ENCODE measurements at places on chromosomes 2 and 18. TPM values are rescaled to one million over a fixed set of nuclear protein-coding genes. Genes with fewer than 3 reads are reported as not detected.

CXCR4 gene
- total RNA-seq = 56.4 TPM

- peaks cover 27% of the 10 kb centered on the region for H3K27me3 ChIP-seq
- H3K36me3 ChIP-seq = peaks cover under 1% of the 10 kb centered on the region
- no peak for DNase-seq
- peak overlapping the region; percentile 76 for H3K27ac ChIP-seq
- peaks cover 9% of the 10 kb centered on the region for H3K4me1 ChIP-seq
Observed at GRCh38 chr18:286515-287310, 18.9 kb upstream of the THOC1 start.

DNA sequence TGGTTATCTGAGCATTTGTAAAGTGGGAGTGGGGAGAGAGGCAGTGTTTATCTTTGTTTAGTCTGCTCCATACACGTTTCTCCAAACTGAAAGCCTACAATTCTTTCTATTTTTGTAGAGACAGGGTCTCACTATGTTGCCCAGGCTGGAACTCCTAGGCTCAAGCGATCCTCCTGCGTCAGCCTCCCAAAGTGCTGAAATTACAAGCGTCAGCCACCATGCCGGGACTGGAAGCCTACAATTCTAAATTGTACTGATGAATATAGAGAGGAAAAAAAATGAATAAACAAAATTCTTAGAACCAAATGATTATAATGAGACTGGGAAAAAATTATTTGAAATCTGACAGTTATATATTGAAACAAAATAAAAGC is 1.4 kb upstream of the ZFAND2B start:
- H3K27ac ChIP-seq = peak overlapping the region; percentile 5
- H3K4me3 ChIP-seq = peak overlapping the region; percentile 34
- peaks cover 42% of the 10 kb centered on the region for H3K4me1 ChIP-seq
- peaks cover 29% of the 10 kb centered on the region for H3K36me3 ChIP-seq
- H3K27me3 ChIP-seq = no peaks in the 10 kb centered on the region

MC2R gene
- total RNA-seq = not detected

RAX gene
- total RNA-seq = not detected

- peaks cover 65% of the 10 kb centered on the region for H3K4me1 ChIP-seq
- H3K27ac ChIP-seq = peak overlapping the region; percentile 92
- peaks cover 55% of the 10 kb centered on the region for H3K36me3 ChIP-seq
- H3K4me3 ChIP-seq = peak overlapping the region; percentile 42
- no peaks in the 10 kb centered on the region for H3K27me3 ChIP-seq
Observed at GRCh38 chr2:233387667-233388528, 33.6 kb downstream of the DGKD start.

KLHL29 gene
- total RNA-seq = 1.5 TPM

DNA sequence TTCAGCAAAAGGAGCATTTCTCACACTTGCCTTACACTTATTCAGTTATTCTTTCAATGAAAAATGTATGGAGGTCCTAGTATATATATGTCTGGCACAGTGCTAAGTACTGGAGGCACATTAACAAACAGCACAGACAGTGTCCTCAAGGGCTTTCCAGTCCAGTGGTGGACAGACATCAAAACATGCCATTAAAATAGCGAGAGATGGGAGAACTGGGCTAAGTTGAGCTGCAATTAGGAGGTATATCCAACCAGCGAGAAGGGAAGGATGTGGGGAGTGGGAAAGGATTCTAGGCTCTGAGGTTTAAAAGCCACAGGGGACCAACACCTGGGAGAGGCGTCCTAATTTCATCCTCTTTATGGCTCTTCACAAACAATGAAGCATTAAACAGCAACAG is 127.5 kb upstream of the TTC39C start:
- peaks cover 1% of the 10 kb centered on the region for H3K36me3 ChIP-seq
- H3K27ac ChIP-seq = no peak overlapping the region
- no peak for DNase-seq
- no peak overlapping the region for H3K4me3 ChIP-seq
- H3K4me1 ChIP-seq = peaks cover 30% of the 10 kb centered on the region

DNA sequence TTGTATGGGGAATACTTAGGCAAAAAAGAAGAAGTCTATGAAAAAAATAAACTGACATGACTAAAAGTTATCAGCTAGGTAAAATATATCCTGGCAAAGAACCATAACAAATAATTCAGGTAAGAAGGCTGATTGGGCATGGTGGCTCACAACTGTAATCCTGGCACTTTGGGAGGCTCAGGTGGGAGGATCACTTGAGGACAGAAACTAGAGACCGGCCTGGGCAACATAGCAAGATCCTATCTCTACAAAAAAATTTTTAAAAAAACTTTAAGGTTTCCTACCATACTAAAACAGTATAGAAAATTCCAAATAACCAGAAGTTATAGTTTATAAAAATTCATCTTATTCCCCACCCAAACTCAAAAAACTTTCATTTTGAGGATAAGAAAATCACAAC is 10.8 kb downstream of the NCKAP1 start:
- no peaks in the 10 kb centered on the region for H3K36me3 ChIP-seq
- H3K27ac ChIP-seq = no peak overlapping the region
- no peaks in the 10 kb centered on the region for H3K4me1 ChIP-seq
- no peak overlapping the region for H3K4me3 ChIP-seq

DNA sequence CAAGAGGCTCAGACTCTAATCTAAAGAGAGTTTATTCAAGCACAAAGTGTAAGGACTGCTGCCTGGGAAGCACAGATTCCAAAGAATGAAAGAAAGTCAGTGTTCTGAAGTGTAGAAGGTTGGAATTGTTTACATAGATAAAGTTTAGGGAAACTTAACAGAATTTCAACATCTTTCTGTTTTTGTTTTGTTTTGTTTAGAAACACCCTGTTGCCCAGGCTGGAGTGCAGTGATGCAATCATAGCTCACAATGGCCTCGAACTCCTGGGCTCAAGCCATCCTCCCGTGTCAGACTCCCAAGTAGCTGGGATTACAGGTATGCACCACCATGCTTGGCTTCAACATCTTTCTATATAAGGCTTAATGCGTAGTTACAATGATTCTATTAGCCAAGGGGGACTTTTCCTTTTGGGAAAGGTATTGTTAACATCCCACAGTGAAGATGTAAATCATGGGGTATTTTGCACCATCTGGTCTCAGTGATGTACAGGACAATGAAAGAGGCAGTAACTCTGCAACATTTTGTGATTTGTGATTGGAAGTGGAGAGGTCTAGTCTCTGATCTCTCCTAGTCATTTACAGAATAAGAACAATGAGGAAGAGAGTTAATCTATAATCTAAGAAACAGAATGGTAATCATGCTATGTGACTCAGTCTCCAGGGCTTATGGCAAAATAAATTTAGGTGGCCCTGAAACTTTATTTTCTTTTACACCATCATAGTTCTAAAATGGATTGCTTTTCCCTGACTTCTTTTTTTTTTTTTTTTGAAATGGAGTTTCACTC is 45.6 kb upstream of the MSH6 start:
- H3K36me3 ChIP-seq = no peaks in the 10 kb centered on the region
- H3K4me1 ChIP-seq = no peaks in the 10 kb centered on the region
- no peak overlapping the region for H3K27ac ChIP-seq
- H3K27me3 ChIP-seq = peaks cover 7% of the 10 kb centered on the region
- H3K4me3 ChIP-seq = no peak overlapping the region

GRCh38 chr2:45354776-45355175 is 256.3 kb downstream of the SRBD1 start:
- no peaks in the 10 kb centered on the region for H3K36me3 ChIP-seq
- no peaks in the 10 kb centered on the region for H3K4me1 ChIP-seq
- no peaks in the 10 kb centered on the region for H3K27me3 ChIP-seq

DNA sequence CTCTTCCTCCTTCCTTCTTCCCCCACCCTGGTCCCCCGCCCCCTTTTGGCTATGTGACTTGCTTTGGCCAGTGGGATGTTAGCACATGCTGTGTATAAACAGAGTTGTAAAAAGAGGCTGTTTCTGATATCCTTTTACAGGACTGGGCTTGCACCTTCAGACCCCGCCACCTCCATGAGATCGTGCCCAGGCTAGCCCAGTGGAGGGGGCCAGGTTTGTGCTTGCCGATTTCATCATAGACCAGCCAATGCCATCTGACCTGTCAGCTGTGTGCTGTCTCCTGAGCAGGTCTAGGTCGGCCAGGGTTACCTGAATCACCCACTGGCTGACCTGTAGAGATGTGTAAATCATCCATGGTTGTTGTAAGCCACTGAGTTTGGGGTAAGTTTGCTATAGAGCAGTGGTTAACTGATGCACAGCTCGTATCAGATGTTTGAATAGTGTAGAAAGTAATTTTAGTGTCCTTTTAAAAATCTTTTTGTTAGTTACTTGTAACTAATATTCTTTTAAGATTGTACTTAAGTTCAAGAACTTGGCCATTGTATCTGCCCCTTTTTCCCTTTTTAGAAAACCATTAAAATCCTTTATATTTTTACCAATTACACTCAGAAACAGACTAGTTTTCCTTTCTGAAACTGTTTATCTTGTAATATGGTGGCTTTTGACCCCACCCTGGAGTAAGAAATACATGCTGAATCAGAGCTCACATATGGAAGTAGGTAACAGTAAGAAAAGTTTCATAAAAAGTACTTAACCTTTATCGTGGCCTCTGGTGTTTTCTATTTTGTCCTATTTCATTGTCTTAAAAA is 122.0 kb upstream of the MGAT5 start:
- no peaks in the 10 kb centered on the region for H3K27me3 ChIP-seq
- peaks cover 37% of the 10 kb centered on the region for H3K36me3 ChIP-seq
- no peak overlapping the region for H3K27ac ChIP-seq
- DNase-seq = no peak

- no peaks in the 10 kb centered on the region for H3K4me1 ChIP-seq
- H3K4me3 ChIP-seq = no peak overlapping the region
- H3K36me3 ChIP-seq = no peaks in the 10 kb centered on the region
- DNase-seq = no peak
- H3K27ac ChIP-seq = no peak overlapping the region
- H3K27me3 ChIP-seq = no peaks in the 10 kb centered on the region
Observed at GRCh38 chr2:224078656-224079055, 39.6 kb upstream of the SERPINE2 start.

DNA sequence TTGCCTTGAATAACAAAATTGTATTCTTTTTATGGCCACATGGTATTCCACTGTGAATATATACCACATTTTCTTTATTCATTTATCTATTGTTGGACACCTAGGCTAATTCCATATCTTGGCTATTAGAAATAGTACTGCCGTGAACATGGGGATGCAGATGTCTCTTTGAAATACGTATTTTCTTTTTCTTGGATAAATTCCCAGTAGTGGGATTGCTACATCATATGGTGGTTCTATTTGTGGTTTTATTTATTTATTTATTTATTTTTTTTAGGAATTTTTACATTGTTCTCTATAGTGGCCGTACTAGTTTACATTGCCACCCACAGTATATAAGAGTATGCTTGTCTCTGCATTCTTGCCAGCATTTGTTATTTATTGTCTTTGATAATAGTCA is 679.8 kb upstream of the NRXN1 start:
- H3K4me3 ChIP-seq = no peak overlapping the region
- H3K27me3 ChIP-seq = no peaks in the 10 kb centered on the region
- no peaks in the 10 kb centered on the region for H3K36me3 ChIP-seq
- H3K27ac ChIP-seq = no peak overlapping the region

DNA sequence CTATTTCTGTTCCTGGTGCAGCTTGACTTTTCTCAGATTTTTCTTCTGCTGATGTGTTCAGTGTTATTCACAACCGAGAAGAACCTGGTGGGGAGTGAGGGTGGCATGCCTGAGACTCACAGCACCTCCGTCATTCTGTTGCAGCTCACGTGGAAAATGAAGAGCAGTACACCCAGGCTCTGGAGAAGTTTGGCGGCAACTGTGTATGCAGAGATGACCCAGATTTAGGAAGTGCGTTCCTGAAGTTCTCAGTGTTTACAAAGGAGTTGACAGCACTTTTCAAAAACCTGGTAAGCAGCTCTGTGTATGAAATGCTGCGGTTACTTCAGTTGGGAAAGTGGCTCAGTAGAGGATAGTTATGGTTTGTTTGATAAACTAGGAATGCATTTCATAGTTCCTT is 90.5 kb downstream of the ASAP2 start:
- H3K27me3 ChIP-seq = no peaks in the 10 kb centered on the region
- no peak for DNase-seq
- H3K27ac ChIP-seq = no peak overlapping the region

GRCh38 chr2:217199255-217199630 is 339.4 kb upstream of the TNP1 start:
- peaks cover 3% of the 10 kb centered on the region for H3K36me3 ChIP-seq
- H3K27ac ChIP-seq = no peak overlapping the region
- H3K4me3 ChIP-seq = no peak overlapping the region
- no peaks in the 10 kb centered on the region for H3K4me1 ChIP-seq
- H3K27me3 ChIP-seq = peaks cover 24% of the 10 kb centered on the region

PLB1 gene
- total RNA-seq = 1.4 TPM

IL1R1 gene
- 1.2 TPM for total RNA-seq

DDX1 gene
- 136 TPM for total RNA-seq

DNA sequence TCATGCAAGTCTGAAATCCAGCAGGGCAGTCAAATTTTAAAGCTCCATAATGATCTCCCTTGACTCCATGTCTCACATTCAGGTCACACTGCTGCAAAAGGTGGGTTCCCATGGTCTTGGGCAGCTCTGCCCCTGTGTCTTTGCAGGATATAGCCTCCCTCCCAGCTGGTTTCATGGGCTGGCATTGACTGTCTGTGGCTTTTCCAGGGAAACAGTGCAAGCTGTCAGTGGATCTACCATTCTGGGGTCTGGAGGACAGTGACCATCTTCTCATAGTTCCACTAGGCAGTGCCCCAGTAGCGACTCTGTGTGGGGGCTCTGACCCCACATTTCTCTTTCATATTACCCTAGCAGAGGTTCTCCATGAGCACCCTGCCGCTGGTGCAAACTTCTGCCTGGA is 220.6 kb upstream of the COPS8 start:
- H3K36me3 ChIP-seq = no peaks in the 10 kb centered on the region
- H3K4me1 ChIP-seq = no peaks in the 10 kb centered on the region
- H3K27me3 ChIP-seq = peaks cover 4% of the 10 kb centered on the region
- DNase-seq = no peak

GRCh38 chr2:27980242-27980641 is 89.7 kb downstream of the BABAM2 start:
- peaks cover 33% of the 10 kb centered on the region for H3K36me3 ChIP-seq
- H3K4me3 ChIP-seq = peak overlapping the region; percentile 33
- no peak overlapping the region for H3K27ac ChIP-seq
- H3K4me1 ChIP-seq = peaks cover 29% of the 10 kb centered on the region
- no peak for DNase-seq

GRCh38 chr18:78431606-78432005 is 548.0 kb upstream of the SALL3 start:
- H3K4me1 ChIP-seq = no peaks in the 10 kb centered on the region
- H3K27me3 ChIP-seq = no peaks in the 10 kb centered on the region
- H3K36me3 ChIP-seq = no peaks in the 10 kb centered on the region
- no peak overlapping the region for H3K27ac ChIP-seq

DNA sequence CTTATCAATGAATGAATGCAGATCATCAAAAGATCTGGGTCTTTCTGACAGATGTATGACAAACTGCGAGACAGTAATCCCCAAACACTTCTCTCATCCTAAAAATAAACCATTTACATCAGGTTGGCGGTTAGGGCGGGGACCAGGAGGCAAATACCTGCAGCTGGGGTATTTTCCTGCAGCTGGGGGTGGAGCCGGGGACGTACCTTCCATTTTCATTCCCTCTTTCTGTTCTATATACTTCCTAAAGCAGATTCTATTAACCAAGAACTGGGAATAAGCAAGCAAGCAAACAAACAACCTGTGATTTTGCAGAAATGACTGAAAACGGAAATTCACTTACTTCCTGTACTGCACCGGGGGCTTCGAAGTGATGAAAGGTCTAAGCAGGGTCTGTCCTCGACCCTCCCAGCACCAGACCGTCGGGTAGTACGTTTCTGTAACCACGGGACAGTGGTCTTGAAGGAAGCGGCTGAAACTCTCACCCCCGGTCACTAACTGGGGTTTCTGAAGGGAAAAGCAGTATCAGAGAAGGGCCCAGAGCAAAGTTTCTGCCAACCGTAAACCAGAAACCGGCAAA is 1.2 kb downstream of the ABHD3 start:
- peaks cover 17% of the 10 kb centered on the region for H3K36me3 ChIP-seq
- peaks cover 20% of the 10 kb centered on the region for H3K4me1 ChIP-seq
- H3K4me3 ChIP-seq = peak overlapping the region; percentile 96
- no peaks in the 10 kb centered on the region for H3K27me3 ChIP-seq
